DMS 273 treated with DMSO at 0.1 percent for 48 hours (cell line): ENCODE measurements at places on chromosomes 12 and 14.

DNA sequence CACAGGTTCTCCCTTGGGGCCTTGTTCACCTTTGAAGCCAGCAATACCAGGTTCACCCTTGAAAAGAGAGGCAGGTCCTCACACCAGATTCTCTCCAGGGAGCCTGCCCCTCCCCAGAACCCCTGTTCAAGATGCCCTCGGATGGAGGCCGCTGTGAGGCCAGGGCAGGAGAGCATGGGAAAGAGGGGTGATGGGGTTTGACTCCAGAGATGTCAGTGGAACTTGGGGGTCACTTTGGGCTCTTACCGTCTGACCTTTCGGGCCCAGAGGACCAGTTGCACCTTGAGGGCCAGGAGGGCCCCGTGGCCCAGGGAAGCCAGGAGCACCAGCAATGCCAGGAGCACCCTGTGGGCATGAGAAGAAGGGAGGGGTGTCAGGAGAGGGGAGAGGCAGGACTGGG lies 17.4 kb downstream of the COL2A1 start:
- DNase-seq: no peak

DNA sequence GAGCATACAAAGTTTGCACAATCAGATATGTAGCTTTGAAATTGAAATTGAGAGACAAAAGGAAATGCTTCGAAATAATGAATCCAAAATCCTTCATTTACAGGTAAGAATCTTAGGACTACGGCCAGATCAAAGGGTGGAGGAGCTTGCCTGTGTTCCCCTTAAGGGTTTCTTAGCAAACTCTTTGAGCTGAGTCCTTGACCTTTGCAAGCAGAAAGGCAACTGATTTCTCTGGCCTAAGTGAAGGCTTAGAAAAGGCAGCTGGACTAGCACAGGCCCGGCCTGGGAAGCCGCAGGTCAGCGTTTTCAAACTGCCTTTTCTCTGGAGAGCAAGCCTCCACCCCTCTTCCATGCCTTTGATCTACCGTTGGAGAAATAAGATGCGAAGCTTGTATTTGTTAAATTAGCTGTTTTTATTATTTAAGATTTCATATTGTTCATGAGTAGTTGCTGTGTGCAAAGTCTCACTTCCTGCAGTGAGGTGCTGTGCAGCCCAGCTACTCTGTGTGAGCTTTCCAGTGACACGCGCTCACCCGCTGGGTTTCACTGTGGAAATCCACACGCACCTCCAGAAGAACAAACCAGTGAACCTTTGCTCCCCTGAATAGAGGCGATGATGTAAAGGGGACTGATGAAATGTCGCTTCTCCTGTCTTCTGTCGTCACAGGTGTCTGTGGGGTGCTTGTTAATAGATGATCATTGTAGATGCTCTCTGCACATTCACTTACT lies 25.0 kb upstream of the AMN start:
- no peak for DNase-seq

- DNase-seq: no peak
Measured at GRCh38 chr14:67961676-67962075, 142.1 kb downstream of the RAD51B start.

GRCh38 chr12:11969437-11970154 lies 101.1 kb upstream of the BCL2L14 start:
- no peak for DNase-seq

- DNase-seq: no peak
Measured at GRCh38 chr12:54141431-54142113, 47.2 kb downstream of the SMUG1 start.

DNA sequence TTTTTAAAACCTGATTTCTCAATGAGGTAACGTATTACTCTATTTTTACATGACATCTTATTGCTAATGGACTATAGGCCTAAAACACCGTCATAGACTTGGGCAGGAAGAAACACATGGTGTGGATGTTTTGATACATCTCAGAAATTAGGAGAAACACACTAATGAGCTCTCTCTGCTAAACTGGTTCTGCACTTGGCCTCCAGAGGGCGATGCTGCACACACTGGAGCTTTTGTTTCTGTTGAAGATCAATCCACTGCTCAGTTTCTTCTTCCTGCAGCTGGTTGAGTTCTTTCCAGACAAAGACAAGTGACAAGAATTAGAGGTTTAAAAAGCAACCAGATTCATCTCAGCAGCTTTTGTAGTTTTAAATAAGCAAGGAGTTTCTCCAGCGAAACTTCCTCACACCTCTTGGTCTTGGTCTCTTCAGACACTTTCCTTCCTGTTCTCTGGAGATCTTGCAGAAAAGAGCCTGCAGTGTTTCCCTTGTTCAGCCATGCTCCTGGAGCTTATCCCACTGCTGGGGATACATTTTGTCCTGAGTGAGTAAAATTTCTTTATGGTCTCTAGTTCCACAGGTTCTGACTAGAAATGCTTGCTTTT lies 178.5 kb upstream of the OR4E1 start:
- DNase-seq: no peak

DNA sequence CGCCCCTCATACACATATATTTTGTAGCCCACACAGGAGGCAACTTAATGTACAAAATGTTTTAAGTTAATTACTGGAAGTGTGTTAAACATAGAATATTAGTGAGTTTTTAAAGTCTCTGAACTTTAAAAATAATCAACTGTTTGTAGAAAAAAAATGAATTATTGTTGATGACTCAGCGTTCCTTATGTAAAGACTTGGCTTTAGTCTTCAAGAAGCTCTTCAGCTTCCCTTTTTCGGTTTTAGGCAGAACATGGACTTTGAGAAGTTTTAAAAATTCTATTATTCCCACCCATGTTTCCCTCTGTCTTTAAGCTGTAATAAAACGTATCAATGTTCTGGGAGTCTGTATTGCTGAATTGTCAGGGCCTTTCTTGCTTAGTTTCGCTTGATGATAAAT lies 269.5 kb downstream of the FBXL14 start:
- no peak for DNase-seq

DNA sequence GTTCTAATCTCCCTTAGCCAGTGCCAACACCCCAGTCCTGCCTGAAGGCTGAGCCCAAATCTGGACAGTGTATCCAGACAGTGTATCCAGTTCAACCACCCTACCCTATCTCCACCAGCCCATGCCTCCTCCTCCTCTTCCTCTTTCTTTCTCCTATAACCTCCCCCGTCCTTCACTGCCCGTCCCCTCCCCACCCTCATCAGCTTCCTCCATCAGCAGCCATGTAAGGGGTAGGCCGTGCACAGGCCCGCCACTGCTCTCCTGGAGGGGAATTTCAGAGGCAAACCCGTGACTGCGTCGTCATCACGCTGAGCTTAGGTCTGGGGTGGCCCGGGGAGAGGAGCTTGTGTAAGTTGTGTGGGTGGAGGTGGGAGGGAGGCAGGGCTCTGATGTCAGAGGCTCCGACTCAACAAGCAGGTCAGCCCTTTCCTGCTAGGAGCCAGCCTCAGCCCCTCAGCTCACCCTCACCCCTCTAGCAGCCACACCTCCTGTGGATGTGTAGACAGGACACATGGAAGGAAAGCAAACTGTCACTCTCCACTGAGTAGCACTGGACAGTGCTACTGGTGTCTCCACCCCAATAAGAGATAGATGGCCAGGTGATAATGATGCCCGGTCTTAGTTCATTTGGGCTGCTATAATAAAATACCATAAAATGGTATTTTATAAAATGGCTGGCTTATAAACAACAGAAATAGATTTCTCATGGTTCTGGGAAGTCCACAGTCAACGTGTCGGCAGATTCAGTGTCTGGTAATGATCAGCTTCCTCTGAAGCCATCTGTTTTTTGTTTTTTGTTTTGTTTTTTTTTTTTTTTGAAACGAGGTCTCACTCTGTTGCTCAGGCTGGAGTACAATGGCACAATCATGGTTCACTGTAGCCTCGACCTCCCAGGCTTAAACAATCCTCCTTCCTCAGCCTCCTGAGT lies 50.5 kb downstream of the IRF2BPL start:
- DNase-seq: no peak

DNA sequence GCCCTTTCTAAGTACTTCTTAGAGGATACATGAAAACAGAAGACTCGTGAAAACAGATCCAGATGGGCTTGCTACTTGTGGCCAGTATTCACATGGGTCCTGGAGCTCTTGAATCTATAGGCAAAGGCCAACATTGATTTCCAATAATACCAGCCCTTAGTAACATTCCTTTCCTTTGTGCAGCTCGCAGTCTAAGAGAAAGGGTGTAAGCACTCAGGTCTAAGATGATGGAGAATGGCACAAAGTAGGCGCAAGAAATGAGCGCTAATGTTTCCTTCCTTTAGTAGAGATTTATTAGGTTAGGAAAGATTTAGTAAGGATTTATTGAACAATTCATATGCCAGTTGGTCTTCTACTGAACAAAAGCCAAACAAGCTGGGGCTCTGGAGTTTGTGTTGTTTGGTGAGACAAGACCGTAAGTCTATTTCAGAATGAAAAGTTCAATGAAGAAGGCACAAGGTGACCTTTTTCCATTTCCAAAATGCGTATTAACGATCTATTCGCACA lies 525 bp downstream of the RNU6-8 start:
- DNase-seq: no peak
